ENCODE measurements at places on chromosomes 12 and 14.

GRCh38 chr14:92751819-92752218 is 3.4 kb upstream of the LGMN start:
- DNase-seq, result no peak

DNA sequence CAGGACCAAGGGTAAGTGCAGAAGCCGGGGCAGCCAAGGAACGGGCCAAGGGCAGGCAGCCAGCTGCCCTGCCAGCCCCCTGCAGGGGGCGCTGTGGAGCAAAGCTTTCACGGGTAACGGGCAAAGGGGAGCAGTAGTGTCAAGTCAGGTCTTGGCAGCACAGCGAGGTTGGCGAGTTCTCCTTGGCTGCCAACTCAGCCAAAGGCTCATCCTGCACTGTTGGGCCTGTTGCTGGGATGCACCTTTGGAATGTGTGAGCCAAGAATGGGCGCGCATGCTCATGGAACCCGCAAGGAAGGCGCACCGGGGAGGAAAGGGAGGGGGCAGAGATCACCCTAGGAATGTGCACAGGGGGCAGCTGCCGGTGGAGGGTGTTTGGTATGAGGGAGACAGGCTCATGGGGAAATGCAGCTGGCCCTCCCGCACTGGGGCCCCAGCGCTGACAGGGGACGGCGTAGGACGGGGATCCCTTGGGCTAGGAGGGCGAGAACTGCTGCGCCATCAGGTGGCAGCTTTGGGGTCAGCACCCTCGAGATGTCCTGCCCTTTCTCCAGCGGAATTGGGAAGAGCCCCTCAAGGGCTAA is 138.0 kb downstream of the ASCL4 start:
- peak; percentile 16 for DNase-seq

- DNase-seq, result no peak
Observed at GRCh38 chr12:119989731-119990381, 820 bp downstream of the BICDL1 start.

GRCh38 chr12:104095289-104095688 is 31.0 kb downstream of the HCFC2 start:
- no peak for DNase-seq

GRCh38 chr14:68723808-68724268 is 69.0 kb downstream of the ZFP36L1 start:
- peak; percentile 4 for DNase-seq

DNA sequence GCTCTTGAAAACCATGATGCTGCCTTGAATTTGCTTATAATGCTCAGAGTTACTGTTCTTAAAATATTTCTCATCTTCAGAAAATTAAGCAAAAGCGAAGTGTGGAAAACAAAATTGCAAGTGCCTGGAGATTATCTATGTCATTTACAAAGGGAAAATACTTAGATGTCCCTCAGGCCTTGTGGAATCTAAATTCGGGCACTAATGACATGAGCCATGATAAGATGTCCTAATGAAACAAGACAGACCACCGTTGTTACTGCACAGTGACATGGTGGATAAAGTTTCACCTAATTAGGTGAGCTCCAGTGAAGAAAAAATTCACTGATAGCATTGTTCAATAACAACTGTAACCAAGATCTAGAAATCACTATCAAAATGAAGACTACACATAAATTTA is 30.4 kb downstream of the PPP1R13B start:
- DNase-seq, result no peak

DNA sequence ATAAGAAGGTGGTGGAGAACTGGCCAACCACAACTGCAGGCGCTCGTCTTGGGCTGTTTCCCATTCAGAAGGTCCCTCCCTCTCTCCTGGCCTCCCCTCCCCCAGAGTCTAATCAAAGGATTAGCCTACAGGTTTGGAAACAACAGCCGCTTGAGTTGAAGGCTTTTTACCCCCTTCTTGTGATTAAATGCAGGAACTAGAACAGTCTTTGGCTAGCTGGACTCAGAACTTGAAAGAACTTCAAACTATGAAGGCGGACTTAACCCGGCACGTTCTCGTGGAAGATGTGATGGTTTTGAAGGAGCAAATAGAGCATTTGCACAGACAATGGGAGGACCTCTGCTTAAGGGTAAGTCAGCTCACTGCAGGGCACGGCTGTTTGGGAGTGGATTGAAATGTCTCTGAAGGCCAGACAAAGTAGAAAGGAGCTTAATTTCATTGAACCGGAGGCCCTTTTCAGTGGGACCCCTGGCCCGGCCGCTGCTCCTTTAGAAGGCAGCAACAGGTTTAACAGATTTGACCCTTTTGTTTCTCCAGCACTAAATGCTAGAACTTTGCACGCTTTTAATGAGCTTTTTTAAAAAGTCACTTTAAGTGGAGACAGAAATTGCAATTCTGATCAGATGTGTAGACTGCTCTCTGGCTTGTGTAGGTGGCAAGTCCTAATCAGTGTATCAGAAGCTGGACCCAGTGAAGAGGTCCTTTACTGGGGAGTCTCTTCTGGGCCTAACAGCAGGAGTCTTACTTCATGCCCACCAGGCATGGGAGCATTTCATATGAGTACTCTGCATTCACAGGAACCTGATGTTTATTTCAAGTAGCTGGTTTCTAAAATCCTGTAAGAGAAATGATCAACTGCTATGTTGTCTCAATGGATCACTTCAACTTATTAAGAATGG is 107.7 kb downstream of the ESR2 start:
- DNase-seq, result no peak

DNA sequence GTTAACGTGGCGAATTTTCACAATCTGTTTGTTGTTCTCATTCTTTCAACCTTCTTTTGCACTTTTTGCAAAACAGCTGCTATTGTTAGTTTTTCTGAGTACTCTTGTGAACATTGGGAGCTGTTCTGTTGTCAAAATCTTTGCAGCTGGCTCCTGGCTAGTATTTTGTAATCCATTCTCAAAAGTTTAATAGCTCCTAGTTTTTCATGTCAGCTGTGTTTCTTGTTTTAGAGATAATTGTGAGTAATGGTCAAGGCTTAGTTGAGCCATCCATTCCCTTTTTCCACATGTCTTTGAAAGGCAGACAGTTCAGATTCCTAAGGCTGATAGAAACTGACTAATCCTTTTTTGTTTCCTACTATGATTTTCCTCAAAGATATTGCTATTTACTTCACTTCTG is 39.1 kb upstream of the CRADD start:
- no peak for DNase-seq

GRCh38 chr12:80549298-80549697 is 105.3 kb downstream of the PTPRQ start:
- DNase-seq, result no peak

DNA sequence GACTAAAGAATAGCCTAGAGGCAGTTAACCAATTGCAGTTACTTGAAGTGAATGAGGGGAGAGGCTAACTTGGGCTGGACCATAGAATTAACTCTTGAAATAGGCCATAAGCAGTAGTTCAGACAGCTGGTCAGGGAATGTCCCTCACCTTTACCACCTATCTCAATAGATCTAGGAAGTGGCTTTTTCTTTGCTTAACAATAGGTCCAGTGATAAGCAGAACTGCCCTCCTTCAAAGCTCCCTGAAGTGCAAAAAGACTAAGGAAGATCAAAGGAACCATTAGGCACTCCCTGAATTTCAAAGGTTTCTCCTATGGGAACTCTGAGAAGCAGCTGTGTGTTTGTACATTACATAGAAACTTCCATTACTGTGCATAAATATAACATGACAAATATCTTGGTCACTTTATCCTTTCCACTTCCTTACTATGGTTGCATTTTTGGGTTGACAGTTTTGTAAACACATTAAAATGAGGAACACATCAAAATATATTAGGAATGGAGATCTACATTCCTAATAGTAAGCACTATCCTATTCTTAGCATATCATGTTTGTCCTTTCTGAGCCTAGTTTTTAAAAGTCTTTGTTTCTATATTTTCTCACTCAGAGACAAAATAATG is 7.2 kb upstream of the NAA30 start:
- DNase-seq, result no peak

DNA sequence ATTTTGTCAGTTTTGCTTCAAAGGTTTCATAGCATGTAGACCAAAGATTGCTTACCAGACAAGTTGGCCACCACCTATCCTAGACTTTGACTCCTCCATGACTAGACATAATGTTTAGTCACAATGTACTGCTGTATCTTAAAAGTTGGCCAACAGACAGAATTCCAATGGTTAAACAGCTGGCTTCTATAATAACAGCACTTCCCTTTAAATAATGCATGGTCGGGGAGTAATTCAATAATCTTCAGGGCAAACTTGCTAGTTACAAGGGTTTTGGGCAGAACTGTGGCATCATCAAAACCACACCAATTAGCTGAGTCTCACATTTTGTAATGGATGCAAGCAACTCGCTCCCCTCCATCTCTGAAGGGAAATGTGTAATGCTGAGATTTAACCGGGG is 56.9 kb downstream of the IGF1 start:
- no peak for DNase-seq

DNA sequence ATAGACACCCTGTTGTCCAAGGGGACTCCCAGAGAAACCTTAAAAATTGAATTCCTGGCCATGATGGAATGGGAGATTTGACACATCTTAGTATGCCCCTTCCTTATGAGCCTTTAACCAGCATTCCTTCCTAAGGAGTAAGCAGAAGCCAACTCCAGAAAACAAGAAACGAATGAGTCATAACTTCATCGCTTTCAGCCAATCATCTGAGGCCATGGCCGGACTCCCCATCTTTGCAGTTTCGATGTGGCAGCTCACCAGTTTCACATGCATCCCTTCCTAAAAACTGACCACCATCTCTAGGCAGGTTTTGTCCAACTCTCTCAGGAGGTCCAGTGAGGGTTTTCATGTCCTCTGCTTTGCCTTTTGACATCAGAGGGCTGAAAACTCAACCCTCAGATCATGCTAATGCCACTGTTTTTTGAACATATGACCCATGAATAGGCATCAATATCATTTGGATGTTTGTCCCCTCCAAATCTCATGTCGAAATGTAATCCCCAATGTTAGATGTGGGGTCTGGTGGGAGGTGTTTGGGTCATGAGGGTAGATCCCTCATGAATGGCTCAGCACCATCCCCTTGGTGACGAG is 19.9 kb downstream of the DAAM1 start:
- no peak for DNase-seq

- no peak for DNase-seq
Observed at GRCh38 chr12:121196902-121197301, 13.0 kb upstream of the P2RX4 start.

DNA sequence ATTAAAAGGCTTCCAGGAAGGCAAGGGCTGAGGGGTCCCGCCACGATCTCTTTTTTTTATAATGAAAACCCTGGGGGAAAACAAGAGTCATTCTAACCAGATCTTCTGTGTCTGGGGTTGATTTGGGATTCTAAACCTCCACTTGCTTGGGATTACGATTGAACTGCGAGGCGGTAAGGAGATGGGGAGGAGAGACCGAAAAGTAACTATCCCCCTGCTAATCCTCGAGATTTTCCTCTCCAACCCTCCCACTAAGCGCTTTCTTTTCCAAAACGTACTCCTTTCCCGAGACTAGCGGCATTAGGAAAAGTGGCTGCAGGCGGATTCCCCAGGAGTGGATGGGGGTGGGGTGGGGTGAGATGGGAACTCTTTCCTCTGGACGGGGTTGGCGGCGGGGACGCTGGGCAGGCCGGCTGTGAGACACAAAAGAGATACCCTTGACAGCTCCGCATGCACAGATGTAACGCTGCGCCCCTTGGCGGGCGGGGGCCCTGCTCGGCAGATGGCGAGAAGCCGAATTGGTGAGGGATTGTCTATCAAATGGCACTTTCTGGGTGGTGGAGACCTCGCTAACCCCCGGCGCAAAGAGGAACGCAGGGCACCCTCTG is 830 bp upstream of the SRRM4 start:
- no peak for DNase-seq

GRCh38 chr12:13440844-13441243 is 244.3 kb downstream of the EMP1 start:
- no peak for DNase-seq

DNA sequence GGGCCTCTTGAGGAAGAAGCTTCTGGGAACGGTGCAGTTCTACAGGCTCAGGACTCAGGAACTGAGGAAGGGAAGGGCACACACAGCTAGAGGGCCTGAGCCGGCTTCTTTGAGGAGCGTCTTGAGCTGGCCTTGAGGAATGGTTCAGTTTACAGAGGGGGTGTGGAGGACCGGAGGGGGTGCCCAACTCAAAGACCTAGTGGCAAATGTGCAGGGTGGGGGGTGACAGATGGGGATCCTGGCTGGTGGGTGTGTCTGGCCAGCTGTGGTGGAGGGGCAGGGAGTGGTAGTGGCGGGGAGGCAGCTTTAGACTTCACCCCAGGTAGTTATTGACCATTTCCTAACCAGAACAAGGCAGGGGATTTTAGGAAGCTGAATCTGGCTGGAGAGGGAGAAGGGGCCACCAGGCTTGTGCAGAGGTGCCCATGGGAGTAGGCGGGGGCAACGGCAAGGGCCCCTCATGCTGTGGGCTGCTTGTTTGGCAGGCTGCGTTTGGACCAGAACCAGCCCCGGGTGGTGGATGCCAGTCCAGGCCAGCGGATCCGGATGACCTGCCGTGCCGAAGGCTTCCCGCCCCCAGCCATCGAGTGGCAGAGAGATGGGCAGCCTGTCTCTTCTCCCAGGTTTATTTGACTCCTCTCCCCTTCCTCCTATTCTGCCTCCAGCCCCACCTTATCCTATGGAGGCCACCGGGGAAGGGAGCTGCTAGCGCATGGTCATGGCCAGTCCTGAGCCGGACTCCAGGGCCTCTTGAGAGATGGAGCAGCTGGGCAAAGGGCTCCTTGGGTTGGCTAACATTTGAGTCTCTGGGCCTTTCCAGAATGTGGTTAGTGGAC is 27.8 kb downstream of the PAPLN start:
- no peak for DNase-seq

GRCh38 chr12:6235499-6235898 is 35.3 kb downstream of the CD9 start:
- DNase-seq, result no peak

- DNase-seq, result no peak
Observed at GRCh38 chr12:29008786-29009185, 140.3 kb upstream of the FAR2 start.

DNA sequence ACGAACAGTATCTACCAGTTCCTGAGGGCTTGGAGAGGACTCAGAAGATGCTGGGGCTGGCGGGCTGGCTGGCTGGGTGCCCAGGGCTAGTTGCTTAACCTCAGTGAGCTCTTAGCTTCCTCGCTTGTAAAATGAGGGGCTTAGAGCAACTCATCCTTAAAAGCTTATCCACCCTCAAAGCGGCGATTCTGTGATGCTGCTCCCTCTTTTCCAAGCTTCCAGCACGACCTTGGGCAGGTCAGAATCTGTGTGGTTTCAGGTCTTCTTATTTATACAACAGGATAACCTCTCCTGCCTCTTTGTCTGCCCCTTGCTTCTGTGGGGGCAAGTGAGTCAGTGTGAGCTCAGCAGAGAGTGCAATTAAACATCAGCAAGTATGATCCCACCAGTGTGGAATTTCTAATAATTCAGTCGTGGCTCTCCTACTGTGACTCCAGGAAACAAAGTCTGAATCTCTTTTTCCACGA is 281.8 kb downstream of the KSR2 start:
- peak; percentile 80 for DNase-seq

GRCh38 chr12:95201056-95201670 is 16.1 kb downstream of the FGD6 start:
- no peak for DNase-seq

- no peak for DNase-seq
Observed at GRCh38 chr12:120067084-120067869, 49.3 kb downstream of the RAB35 start.

All from epithelial cell of proximal tubule (primary cell).